M059J (cell line): ENCODE measurements at places on chromosomes 12 and 14.

GRCh38 chr12:22700106-22700505, 75.1 kb downstream of the ETNK1 start:
- no peak for DNase-seq

- DNase-seq = no peak
Observed at GRCh38 chr14:87644689-87645088, 348.3 kb downstream of the GALC start.

GRCh38 chr14:103489621-103490020, 33.0 kb downstream of the CKB start:
- DNase-seq = no peak

- DNase-seq = no peak
Observed at GRCh38 chr12:40137252-40137651, 31.4 kb upstream of the SLC2A13 start.

- no peak for DNase-seq
Observed at GRCh38 chr12:89603678-89604077, 77.8 kb upstream of the POC1B start.

DNA sequence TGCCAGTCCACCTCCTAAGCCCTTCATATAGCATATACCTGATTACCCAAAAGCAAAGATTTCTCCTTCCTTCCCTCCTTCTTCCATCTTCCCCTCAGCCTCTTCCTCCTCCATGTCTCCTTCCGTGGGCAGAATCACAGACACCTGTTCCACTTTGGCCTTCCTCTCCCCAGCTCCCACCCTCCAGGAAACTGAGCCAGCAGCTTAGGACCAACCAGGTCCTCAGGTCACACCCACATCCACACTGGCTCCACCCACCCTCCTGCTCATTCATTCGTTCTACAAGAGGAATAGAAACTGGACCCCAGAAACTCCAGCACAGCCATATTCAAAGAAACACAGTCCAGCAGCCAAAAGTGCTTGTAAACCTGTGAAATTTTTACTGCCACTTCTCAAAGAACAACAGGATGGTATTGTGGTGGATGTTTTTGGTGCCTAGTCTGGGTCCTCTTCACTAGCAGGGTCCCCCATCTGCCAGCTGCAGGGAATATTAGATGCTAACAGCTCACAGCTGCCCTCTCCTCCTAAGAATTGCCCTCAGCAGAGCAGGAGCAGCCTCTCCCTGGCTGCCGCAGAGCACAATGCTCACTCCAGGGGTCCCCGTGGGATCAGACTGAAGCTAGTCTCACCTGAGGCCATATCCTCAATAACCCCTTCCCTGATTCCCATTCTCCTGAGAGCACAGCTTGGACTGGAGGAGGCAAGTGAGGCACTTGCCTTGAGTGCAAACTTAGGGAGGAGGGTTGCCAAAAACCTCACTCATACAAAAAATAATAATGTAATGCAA, 18.4 kb downstream of the CMKLR1 start:
- no peak for DNase-seq

GRCh38 chr12:53931844-53932581, 6.6 kb upstream of the HOXC13 start:
- DNase-seq = no peak

GRCh38 chr14:47390831-47391504, 284.4 kb downstream of the MDGA2 start:
- DNase-seq = no peak

GRCh38 chr12:89529738-89530137, 3.9 kb upstream of the POC1B start:
- DNase-seq = peak; percentile 56

DNA sequence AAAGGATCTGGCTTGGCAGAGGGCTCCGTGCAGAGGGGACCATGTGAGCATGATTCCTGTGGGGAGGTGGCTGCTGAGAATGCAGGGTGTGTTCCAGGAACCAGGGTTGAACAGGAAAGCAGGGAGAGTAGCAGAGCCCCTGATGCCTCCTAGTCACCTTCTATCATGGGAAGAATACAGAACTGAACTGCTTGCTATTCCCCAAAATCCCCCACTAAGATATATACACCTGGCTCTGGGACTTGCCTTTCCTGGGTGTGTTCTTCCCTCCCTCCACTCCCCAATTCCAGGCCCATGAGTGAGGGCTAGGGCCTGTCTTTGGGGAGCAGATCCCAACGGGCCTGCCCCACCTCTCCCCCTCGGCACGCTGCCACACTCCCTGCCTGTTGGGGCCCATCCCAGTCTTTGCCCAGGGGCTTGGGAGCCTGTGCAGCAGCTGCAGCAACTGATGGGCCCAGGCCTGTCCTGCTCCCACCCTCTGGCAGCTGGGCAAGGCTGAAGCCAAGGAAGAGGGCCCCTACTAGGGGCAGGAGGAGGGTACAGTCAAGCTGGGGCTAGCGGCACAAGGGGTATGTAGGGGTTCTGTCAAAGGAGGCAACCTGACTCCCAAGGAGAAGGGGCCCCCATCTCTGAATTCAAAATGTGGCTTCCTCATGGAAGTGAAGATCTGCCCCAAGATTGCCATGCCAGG, 3.2 kb downstream of the AJUBA start:
- DNase-seq = peak; percentile 34

GRCh38 chr12:100061814-100062213, 77.1 kb upstream of the ANKS1B start:
- no peak for DNase-seq

GRCh38 chr12:79549531-79550271, 141.1 kb downstream of the PAWR start:
- peak; percentile 35 for DNase-seq

DNA sequence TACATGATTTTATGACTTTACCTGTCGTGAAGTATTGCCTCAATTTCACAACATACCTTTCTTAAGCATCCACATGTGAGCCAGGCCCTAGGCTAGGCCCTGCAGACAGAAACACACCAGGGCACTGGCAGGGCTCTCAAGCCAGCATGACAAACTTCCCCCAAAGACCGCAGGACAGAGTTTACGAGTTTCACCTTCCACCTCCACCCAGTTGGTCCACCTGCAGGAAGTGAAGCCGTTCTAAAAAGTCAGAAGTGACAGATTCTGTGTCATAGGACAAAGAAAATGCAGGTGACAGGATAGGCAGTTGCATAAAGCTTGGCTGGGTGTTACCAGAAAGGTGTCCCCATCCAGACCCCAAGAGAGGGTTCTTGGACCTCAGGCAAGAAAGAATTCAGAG, 382.3 kb downstream of the PCNX1 start:
- peak; percentile 55 for DNase-seq

- DNase-seq = peak; percentile 99
Observed at GRCh38 chr14:52031781-52032180, 37.1 kb downstream of the NID2 start.

DNA sequence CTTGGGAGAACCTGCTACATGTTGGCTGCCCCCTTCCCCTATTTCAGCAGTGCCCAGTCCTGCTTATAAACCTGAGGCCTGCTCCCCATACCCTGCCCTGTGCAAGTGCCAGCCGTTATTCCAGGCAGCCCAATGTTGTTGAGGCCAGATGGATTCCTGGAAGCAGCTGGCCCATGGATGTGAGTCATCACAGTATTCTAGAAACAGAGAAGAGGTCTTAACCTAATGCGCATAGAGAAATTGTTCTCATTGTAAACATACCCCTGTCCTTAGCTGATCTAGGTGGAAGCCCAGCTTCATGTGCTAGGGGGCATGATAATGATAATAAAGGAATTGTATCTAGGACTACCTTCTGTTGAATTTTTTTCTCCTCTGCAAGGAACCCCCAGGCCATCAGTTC, 69.7 kb downstream of the TSPAN11 start:
- DNase-seq = peak; percentile 78

GRCh38 chr12:48092611-48093010, 13.3 kb downstream of the SENP1 start:
- no peak for DNase-seq

GRCh38 chr12:24850496-24850895, 98.4 kb downstream of the BCAT1 start:
- DNase-seq = no peak

GRCh38 chr14:83164016-83164415, 1630.4 kb upstream of the SEL1L start:
- peak; percentile 1 for DNase-seq

DNA sequence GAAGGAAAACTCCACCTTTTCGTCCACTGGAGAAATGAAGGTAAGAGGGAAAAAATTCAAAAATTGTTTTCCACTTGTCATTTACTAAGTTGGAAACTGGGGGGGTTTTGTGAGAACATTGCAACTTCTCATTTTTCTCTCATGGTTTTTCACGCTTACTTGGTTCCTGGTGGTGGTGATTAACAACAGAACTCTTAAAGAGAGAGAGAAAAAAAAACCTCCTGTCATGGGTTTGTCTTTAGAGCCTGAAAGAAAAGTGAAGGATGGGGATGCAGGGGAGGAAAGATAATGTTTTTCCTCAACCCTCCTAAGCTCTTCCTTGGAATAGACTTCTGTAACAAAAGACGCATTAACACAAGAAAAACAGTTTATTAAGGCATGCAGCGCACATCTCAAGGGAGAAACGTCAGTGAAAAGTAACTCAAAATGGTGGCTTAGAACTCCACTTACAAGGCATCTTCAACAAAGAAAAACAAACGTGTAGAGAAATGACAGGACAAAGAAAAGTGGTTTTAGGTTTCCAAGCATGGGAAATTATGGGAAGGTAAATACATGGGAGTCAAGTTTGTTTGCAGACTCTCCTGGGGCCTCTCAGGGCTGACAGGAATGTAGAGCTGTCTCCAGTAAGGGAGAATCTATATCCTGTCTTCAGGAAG, 81.9 kb upstream of the ATF7IP start:
- no peak for DNase-seq

GRCh38 chr14:75991753-75992152, 6.2 kb downstream of the IFT43 start:
- no peak for DNase-seq

DNA sequence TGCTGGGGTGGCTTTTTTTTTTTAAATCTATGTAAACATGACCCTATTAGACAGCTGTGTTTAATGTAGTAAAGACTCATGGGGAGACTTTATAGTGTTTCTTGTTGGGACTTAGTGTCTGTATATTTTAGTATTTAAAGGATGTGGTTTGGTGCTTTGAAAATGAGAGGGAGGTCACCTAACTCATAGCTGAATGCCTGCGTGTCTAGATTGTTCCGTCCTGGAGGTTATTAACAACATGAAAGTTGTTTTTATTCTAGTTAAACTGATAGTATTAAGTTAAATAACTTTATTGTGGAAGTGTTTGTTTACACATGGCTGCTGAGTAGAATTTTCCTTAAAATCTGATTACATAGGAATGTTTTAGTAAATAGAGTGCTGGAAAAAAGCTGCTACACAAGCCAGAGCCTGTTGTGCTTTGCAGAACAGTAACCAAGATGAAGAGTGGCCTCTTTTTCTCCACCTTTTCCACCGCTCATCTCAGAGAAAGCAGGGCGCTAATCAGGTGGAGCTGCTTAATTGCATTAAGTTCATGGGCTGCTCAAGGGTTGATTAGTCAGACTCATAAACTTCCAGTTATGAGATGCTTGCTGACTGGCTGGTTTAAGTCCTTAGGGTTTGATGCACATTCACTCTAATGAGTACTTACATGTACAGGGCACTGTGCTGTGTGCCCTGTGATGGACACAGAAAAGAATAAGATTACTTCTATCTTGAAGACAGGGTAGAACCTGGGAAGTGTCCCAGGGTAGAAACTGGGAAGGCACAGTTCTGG, 62.7 kb downstream of the FBXO34 start:
- DNase-seq = peak; percentile 57

DNA sequence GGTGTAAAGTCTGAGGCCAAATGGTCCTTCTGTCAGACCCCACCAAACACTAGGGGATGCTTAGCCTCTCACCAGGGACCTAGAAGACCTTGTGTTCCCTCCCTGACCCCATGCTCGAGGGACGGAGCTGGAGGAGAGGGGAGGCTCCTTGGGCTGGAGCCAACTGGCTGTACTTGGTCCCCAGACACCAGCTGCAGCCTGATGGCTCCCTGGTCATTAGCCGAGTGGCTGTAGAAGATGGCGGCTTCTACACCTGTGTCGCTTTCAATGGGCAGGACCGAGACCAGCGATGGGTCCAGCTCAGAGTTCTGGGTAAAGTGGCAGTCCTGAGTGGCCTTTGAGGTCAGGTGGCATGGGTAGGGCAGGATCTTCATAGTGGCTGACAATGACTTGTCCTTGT, 29.0 kb downstream of the PAPLN start:
- no peak for DNase-seq

DNA sequence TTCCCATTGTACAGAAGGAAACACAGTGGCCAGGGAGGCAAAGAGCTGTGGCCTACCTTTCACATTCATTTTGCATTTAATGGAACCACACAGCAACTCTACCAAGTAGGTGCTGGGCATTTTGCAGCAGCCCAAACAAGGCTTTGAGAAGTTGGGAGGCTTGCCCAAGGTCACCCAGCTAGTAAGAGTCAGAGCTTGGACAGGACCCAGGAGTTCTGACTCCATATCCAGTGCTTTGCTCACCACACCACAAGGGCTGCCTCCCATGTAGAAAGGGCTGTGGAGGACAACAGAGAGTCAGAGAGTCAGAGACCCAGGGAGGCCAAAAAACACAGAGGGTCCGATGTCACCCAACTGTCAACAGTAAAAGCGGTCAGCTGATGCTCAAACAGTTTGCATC, 400.2 kb downstream of the BCL11B start:
- peak; percentile 44 for DNase-seq

- peak; percentile 92 for DNase-seq
Observed at GRCh38 chr12:104011253-104011652, 38.7 kb downstream of the GLT8D2 start.

DNA sequence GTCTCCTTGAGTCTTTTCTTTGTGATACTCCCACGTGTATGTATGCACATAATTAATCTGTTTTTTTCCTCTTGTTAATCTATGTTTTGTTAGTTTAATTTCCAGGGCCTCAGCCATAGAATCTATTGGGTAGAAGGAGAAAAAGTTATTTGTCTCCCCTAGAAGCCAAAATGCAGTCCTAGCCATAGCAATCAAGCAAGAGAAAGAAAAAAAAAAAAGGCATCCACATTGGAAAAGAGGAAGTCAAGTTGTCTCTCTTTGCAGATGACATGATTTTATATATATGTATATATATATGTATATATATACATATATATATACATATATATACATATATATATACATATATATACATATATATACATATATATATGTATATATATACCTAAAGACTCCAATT, 25.4 kb upstream of the ETV6 start:
- no peak for DNase-seq

DNA sequence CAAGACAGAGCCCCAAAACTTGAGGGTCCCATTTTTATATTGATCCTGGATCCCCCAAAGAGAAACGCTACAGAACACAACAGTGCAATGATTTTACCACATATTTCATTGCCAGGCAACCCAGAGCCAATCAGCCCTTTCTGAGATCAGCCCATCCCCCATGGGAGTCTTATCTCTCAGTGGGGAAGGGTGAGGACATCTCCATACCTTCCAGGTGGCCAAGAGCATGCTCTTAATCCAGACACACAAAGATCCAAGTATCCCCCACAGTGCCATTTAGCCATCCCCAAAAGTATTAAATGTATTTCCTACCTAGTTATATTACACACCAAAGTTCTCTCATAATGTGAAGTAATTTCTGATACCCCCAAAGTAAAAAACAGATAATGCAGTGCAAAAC, 62.6 kb upstream of the AMN start:
- DNase-seq = no peak

DNA sequence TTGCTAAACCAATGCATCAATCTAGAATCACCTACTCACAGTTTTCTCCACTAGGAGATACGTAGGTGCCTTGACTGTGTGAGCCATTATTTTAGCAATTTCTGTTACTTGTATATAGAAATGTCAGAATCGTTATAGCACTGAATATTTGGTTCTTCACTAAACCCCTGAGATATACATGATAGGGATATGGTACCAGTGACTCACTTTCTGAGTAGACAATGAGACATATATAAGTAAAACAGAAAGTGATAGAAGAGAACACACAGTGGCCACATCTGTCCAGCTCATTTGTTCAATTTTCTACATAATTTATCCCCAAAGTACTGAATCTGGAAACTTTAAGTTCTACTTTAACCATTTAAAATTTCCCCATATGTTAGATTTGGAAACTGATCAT, 1505.5 kb upstream of the TMEM132C start:
- no peak for DNase-seq
